Stimulated activated CD8-positive, alpha-beta memory T cell treated with anti-CD3 and anti-CD28 coated beads, Interleukin-4, amount 100 ng/mL, for 4 hours (primary cell): ENCODE measurements at places on chromosomes 4 and X.

GRCh38 chr4:189765736-189766135 lies 174.9 kb upstream of the FRG1 start:
- DNase-seq, result no peak

- no peak for DNase-seq
Observed at GRCh38 chr4:185811509-185812364, at the start of gene SORBS2. TSS of gene SORBS2 (minus strand) at chr4:185812194. CDS start at chr4:185690571, 121,623 bp downstream.

DNA sequence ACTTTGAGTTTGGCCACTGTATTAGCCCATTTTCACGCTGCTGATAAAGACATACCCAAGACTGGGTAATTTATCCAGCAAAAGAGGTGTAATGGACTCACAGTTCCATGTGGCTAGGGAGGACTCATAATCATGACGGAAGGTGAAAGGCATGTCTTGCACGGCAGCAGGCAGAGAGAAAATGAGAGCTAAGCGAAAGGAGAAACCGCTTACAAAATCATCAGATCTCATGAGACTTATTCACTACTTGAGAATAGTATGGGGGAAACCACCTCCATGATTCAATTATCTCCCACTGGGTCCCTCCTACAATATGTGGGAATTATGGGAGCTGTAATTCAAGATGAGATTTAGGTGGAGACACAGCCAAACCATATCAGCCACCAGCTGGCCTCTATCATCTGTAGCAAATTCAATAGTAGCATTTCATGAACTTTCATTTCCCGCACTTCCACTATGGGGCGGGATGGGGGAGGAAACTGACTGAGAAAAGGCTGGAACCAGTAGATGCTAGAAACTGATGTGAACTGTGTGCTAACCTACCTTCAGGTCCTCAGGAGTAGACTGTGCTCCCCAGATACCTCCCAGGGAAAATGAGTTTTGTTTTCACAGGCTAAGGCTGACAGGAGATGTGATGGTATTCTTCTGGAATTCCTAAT lies 35.3 kb upstream of the LGI2 start:
- DNase-seq, result no peak

DNA sequence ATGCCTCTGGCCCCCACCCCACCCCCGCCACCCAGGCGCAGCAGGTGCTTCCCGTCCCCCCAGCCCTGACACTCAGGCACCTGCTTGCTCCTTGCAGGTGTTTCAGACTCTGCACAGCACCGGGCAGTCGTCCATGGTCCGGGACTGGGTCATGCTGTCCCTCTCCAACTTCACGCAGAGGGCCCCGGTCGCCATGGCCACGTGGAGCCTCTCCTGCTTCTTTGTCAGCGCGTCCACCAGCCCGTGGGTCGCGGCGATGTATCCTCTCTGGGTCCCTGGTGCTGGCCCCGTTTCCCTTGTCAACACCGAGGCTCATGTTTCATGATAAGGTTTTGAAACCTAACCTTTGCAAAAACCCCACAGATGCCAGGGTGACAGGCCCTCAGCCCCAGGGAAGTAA lies 10.2 kb upstream of the MSANTD1 start:
- no peak for DNase-seq

GRCh38 chr4:80231180-80231579 lies 33.9 kb downstream of the PRDM8 start:
- DNase-seq, result no peak
